NCI-H2081 (cell line): ENCODE measurements at places on chromosomes 11 and 22.
A peak's percentile ranks its signal among the peaks of the same experiment; 100 is the strongest.

GRCh38 chr11:9646324-9646723 is 17.6 kb upstream of the SWAP70 start:
- DNase-seq: no peak

DNA sequence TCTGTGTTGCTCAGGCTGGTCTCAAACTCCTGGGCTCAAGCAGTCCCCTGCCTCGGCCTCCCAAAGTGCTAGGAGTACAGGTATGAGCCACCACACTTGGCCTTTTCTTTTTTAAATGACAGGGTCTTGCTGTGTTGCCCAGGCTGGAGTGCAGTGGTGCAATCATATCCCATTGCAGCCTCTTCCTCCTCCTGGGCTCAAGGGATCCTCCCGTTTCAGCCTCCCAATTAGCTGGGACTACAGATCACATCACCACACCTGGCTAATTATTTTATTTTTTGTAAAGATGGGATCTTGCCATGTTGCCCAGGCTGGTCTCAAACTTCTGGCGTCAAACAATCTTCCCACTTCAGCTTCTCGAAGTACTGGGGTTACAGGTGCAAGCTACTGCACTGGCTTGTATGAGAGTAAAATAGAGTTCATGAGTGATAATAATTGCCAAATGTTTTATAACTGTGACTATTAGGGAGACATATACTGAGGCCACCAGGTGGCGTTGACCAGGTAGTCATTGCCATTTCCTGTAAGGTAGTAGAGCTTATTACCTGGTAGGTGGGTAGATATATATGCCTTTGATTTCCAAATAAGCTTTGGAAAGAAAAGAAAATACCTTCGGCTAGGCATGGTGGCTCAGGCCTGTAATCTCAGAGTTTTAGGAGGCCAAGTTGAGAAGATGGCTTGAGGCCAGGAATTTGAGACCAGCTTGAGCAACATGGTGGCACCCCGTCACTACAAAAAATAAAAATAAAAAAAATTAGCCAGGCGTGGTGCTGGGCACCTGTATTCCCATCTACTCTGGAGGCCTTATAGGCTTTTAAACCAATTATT is 5.4 kb downstream of the FDX1 start:
- peak; percentile 26 for DNase-seq

GRCh38 chr11:67300756-67301312 is 2.5 kb upstream of the SSH3 start:
- no peak for DNase-seq

DNA sequence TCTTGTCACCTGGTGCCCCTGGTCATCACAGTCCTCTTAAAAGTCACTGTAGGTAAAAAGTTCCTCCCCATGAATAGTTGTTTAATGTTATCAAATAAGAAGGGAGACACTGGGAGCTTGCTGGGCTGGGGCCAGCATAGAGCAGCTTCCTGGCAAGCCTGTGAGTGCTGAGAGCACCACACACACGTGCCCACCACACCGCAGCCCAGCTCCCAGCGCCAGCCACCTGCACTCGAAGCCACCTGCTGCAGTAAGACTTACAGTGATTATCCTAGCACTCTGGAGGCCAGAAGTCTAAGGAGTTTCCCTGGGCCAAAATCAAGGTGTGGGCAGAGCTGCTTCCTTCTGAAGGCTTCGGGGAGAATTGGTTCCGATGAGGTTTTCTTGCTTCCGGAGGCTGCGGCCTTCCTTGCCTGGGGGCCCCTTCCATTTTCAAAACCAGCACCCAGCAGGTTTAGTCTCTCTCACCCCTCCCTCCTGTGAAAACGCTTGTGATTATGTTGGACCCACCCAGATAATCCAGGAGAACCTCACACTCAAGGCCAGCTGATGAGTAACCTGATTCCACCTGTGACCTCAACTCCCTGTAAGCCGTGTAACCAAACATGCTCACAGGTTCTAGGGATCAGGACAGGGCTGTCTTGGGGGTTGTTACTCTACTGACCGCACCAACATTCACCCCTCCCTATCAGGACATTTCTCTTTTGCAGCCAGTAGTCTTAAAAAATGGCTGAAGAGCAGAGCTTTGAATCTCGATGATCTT is 687.2 kb downstream of the TBC1D22A start:
- DNase-seq: no peak

GRCh38 chr11:46982797-46983452 is 46.4 kb downstream of the CSTPP1 start:
- no peak for DNase-seq

- DNase-seq: peak; percentile 12
These were observed 47.0 kb upstream of the ADORA2A start for GRCh38 chr22:24380220-24380904.

GRCh38 chr11:9717040-9717357 is 53.1 kb downstream of the SWAP70 start:
- no peak for DNase-seq

DNA sequence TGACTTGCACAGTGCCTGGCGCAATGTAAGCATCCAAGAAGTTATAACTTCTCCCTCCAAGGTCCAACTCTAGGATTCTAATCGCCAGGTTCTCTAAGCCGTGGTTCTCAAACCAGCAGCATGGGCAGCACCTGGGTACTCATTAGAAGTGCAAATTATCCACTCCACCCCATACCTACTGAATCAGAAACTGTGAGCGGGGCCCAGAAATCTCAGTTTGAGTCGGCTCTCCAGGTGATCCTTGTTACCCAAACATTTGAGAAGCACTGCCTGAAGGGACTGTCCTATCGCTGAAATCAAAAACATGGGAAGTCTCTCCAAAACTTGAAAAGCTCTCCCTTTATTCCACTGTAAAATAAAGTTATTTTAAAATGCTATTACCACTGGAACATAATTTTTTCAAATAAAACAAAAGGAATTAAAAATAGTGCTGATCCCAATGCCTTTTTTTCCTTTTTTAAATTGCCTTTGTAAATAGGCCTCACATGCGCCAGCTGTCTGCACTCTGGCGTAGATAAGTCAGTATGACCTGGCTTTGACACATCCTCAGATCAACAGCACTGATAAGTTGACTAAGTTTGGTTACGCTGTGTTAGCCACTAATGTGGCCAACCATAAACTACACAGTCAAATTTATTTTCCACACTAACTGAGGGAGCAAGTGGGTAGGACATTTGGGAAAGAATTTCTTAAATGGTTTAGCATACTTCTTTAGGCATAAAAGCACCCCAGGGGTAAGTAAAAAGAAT is 8.4 kb upstream of the CTR9 start:
- DNase-seq: no peak

DNA sequence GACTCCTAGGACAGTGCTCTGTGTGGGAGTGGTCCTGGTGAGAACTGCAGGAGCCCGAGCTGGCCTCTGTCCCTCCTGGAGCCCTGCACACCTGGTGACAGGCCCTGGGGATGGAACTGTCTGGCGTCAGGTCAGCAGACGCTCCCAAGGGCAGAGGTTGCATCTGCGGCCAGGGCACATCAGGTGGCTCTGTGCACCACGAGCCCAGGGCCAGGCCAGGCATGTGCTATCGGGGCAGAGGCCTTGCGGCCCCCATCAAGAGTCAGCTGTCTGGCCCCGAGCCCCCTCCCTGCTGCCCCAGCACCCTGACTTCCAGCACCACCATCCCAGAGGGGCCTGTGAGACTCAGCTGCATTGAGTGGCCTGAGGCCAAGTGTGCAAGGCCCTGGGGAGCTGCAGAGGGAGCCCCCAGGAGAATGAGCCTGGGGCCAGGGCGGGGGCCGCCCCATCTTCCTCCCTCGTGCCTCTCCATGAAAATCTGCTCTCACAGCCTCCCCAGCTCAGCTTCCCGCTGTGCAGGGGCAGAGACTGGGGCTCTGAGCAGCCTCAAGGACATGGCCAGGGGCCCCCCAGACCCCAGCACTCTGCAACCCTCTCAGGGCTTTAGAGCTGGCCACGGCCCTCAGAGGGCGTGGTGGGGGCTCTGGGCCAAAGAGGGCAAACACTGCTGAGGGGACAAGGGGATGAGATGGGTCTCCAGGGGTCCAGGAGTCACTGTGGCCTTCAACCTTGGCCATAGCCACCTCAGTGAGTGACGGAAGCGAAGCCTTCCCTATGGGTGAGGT is 56.4 kb downstream of the RTL6 start:
- no peak for DNase-seq

- peak; percentile 47 for DNase-seq
These were observed 12.8 kb downstream of the MACROD1 start for GRCh38 chr11:64152841-64153691.

GRCh38 chr22:26445577-26446275 is 16.7 kb downstream of the ASPHD2 start:
- no peak for DNase-seq

DNA sequence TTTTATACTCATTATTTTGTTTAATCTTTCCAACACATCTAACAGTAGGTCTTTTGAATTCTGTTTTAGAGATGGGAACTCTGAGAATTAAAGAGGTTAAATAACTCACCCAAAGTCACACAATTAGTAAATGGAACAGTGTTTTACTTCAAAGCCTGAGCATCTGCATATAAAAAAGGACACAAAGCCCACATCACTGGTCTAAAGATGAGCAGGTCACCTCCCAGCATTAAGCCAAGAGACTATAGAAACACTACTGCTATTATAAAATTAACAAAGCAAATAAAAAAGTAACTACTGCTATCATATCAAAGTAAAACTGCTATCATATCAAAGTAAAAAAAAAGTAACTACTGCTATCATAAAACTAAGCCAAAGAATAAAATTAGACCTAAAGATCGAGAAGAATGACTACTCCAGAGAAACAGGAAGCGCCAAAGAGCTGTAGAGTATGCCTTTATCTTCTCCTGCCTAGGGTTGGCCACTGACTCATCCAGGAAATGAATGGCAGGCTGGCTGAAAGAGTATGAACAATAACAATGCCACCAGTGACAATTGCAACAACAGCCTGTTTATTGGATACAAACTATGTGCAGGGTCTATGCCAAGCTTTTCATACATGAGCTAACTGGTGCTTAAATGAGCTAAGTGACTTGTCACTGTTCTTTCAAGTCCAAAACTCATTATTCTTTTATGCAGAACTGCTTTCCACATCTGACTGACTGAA is 1153.0 kb upstream of the TENM4 start:
- DNase-seq: no peak

DNA sequence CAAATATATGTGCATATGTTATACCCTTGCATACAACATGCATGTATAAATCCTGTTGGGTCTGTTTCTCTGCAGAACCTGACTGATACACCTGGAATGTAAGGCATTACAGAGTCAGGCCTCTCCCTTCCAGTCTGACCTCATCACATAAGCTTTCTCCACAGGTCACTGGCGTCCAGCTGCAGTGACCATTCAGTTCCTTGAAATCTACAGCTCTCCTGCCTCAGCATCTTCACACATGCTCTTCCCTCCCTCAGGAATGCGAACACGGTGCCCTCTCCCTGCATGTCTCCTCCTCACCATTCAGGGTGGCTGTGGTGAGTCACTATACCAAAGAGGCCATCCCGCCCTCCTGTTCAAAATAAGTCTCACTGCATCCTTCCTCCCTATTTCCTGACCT is 657.8 kb upstream of the B3GAT1 start:
- DNase-seq: no peak

DNA sequence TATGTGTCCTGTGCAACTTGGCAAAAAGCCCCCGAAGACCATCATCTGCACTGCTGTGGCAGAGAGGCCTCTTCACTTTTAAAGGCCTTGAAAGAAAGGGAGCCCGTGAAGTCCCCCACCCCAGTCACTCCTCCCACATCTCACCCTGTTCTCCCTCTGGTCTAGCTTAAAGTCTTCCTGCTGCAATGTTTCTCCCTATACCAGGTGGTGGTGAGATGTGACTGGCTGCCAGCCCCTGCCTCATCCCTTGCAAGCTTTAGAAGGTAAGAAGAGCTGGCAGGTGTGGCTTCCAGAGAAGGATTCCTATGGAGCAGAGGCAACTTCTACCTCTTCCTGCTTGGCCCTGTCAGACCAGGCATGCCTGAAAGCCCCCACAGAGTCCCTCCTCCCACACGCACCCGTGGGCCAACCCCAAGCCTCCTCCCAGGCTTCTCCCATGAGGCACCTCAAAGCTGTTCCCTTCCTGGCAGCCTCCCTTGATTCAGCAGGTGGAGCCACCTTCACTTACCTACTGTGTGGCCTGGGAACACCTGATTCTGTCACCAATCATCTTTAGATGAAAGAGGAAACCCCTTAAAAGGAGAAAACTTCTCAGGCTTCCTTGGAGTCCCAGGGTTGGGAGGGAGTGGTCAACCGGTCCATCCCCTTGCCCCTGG is 4.0 kb upstream of the TRIM29 start:
- no peak for DNase-seq

- DNase-seq: no peak
These were observed 31.7 kb downstream of the LMO1 start for GRCh38 chr11:8231979-8232378.

- DNase-seq: no peak
These were observed 124.3 kb downstream of the ARHGAP20 start for GRCh38 chr11:110587972-110588371.

GRCh38 chr11:75632450-75632849 is 36.4 kb downstream of the MAP6 start:
- no peak for DNase-seq

- no peak for DNase-seq
These were observed 17.4 kb upstream of the NAP1L4 start for GRCh38 chr11:3009481-3009880.

- DNase-seq: no peak
These were observed 59.7 kb upstream of the CYP2D6 start for GRCh38 chr22:42190274-42190673.

- DNase-seq: no peak
These were observed 4.5 kb upstream of the GCAT start for GRCh38 chr22:37803195-37803638.
